ENCODE measurements at places on chromosomes 4 and X. TPM values are rescaled to one million over a fixed set of nuclear protein-coding genes. Genes with fewer than 3 reads are reported as not detected.

- no peaks in the 10 kb centered on the region for H3K36me3 ChIP-seq
- H3K4me3 ChIP-seq: no peak overlapping the region
- no peaks in the 10 kb centered on the region for H3K27me3 ChIP-seq
- no peaks in the 10 kb centered on the region for H3K4me1 ChIP-seq
Measured at GRCh38 chrX:154123241-154124219, 20.5 kb upstream of the OPN1LW start.

- H3K4me1 ChIP-seq: no peaks in the 10 kb centered on the region
- H3K27me3 ChIP-seq: no peaks in the 10 kb centered on the region
- DNase-seq: no peak
- H3K4me3 ChIP-seq: no peak overlapping the region
Measured at GRCh38 chr4:108081256-108081655, 87.5 kb downstream of the LEF1 start.

GRCh38 chrX:41116948-41117347 lies 31.7 kb downstream of the USP9X start:
- H3K36me3 ChIP-seq: no peaks in the 10 kb centered on the region
- no peak for DNase-seq
- no peak overlapping the region for H3K4me3 ChIP-seq

GRCh38 chr4:182017038-182017437 lies 226.2 kb upstream of the TENM3 start:
- no peaks in the 10 kb centered on the region for H3K4me1 ChIP-seq
- no peaks in the 10 kb centered on the region for H3K27me3 ChIP-seq
- no peak overlapping the region for H3K27ac ChIP-seq
- no peak for DNase-seq

- H3K4me3 ChIP-seq: no peak overlapping the region
- H3K36me3 ChIP-seq: no peaks in the 10 kb centered on the region
- no peaks in the 10 kb centered on the region for H3K4me1 ChIP-seq
- no peak overlapping the region for H3K27ac ChIP-seq
- no peaks in the 10 kb centered on the region for H3K27me3 ChIP-seq
Measured at GRCh38 chr4:107978716-107979451, 10.8 kb upstream of the HADH start.

DNA sequence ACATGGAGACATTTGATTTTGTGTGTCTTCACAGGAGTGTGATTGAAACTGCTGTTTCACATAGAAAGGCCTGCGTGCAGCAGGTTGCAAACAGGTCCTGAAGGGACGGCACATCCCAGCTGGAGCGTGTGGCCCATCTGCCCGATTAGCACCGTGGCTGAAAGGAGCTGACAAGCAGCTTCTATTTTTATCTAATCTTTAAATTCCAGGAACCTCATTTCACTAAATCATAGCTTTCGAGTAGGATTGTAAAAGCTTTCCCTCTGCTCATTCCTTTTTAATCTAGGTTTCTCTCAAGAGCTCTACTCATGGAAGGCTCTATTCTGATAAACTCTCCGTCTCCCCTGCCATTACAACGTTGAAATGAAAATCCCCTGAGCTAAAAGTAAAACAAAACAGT lies 106.8 kb downstream of the FSTL5 start:
- H3K36me3 ChIP-seq: no peaks in the 10 kb centered on the region
- DNase-seq: no peak
- H3K4me1 ChIP-seq: no peaks in the 10 kb centered on the region
- H3K4me3 ChIP-seq: no peak overlapping the region

- no peak overlapping the region for H3K4me3 ChIP-seq
- H3K36me3 ChIP-seq: no peaks in the 10 kb centered on the region
- H3K4me1 ChIP-seq: no peaks in the 10 kb centered on the region
- no peak overlapping the region for H3K27ac ChIP-seq
Measured at GRCh38 chr4:174696657-174697056, 132.4 kb downstream of the GLRA3 start.

- no peaks in the 10 kb centered on the region for H3K36me3 ChIP-seq
- DNase-seq: no peak
- no peak overlapping the region for H3K4me3 ChIP-seq
- no peaks in the 10 kb centered on the region for H3K4me1 ChIP-seq
Measured at GRCh38 chr4:112589206-112589605, 47.5 kb downstream of the ZGRF1 start.

DNA sequence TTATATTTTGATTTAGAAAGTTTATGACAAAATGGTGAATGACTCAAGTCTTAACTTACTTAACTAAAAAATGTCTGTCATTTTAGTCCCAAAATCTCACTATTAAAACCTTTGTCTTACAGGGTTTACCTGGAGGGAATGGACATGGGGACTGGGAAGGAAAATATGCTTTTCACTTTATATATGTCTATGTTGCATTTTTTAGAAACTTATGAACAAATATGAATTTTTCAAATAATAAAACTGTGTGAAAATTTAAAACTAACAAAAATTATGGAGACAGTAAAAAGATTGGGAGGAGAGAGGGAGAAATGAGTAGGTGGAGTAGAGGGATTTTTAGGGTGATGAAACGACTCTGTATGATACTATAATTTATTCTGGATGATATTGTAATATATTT lies 6.2 kb downstream of the MGARP start:
- H3K27me3 ChIP-seq: peaks cover 1% of the 10 kb centered on the region
- H3K4me1 ChIP-seq: no peaks in the 10 kb centered on the region
- DNase-seq: no peak
- no peaks in the 10 kb centered on the region for H3K36me3 ChIP-seq
- H3K4me3 ChIP-seq: no peak overlapping the region

- no peak for DNase-seq
- H3K27me3 ChIP-seq: peaks cover 2% of the 10 kb centered on the region
- no peak overlapping the region for H3K27ac ChIP-seq
- no peak overlapping the region for H3K4me3 ChIP-seq
Measured at GRCh38 chrX:137432609-137433008, 133.3 kb upstream of the ZIC3 start.

GRCh38 chrX:15737190-15737958 lies 696 bp upstream of the CA5B start:
- H3K36me3 ChIP-seq: no peaks in the 10 kb centered on the region
- no peaks in the 10 kb centered on the region for H3K4me1 ChIP-seq
- peak overlapping the region; percentile 57 for H3K27ac ChIP-seq
- no peak overlapping the region for H3K4me3 ChIP-seq

- DNase-seq: no peak
- no peaks in the 10 kb centered on the region for H3K4me1 ChIP-seq
- H3K27me3 ChIP-seq: no peaks in the 10 kb centered on the region
- H3K4me3 ChIP-seq: no peak overlapping the region
- no peak overlapping the region for H3K27ac ChIP-seq
- H3K36me3 ChIP-seq: no peaks in the 10 kb centered on the region
Measured at GRCh38 chrX:123481913-123482851, 250.7 kb downstream of the THOC2 start.

GRCh38 chr4:85777908-85778631 lies 303.1 kb downstream of the ARHGAP24 start:
- peak overlapping the region; percentile 35 for H3K27ac ChIP-seq
- no peak for DNase-seq
- H3K4me3 ChIP-seq: no peak overlapping the region

GRCh38 chrX:72100824-72101351 lies 30.8 kb downstream of the RTL5 start:
- H3K27me3 ChIP-seq: no peaks in the 10 kb centered on the region
- H3K27ac ChIP-seq: no peak overlapping the region
- no peak for DNase-seq
- no peak overlapping the region for H3K4me3 ChIP-seq
- H3K4me1 ChIP-seq: no peaks in the 10 kb centered on the region

DNA sequence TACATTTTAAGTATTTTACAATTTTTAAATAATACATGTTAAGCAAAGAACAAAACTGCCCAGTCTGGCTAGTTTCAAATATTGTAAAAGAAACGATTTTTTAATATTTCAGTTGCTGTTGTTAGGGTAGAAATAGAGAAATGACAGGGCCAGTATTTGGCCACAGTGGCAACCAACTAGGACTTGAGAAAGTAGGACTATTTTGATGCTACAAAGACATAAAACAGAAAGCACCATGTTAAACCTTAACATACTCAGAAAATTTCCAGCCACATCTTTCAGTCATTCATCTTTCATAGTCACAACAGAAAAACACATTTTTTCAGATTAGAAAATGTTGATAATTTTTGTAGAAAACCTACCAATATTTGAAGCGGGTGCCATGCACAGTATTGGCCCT lies 104.5 kb downstream of the MBNL3 start:
- no peaks in the 10 kb centered on the region for H3K27me3 ChIP-seq
- H3K27ac ChIP-seq: no peak overlapping the region
- no peak overlapping the region for H3K4me3 ChIP-seq
- H3K4me1 ChIP-seq: no peaks in the 10 kb centered on the region
- no peaks in the 10 kb centered on the region for H3K36me3 ChIP-seq
- no peak for DNase-seq

DNA sequence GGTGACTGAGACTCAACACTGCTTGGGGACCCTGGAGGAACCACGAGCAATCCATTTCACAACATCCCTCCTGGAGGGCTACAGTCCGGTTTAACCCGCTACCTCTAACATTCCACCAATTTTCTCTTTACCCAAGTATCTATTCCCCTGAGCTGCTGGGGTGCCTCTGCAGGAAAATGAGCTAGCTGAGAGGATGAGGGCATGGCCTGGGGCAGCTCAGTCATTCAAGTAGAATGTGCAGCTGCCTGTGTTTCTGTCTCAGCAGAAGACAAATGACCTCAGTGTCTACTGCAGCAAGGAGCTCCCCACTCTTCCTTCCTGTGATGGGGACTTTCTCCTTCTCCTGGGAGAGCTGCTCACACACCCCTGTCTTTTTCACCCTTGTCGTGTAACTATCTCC lies 120.8 kb downstream of the ZNF518B start:
- DNase-seq: no peak
- no peak overlapping the region for H3K27ac ChIP-seq
- no peaks in the 10 kb centered on the region for H3K27me3 ChIP-seq
- no peak overlapping the region for H3K4me3 ChIP-seq
- H3K36me3 ChIP-seq: no peaks in the 10 kb centered on the region

- H3K4me3 ChIP-seq: no peak overlapping the region
- no peak overlapping the region for H3K27ac ChIP-seq
- no peaks in the 10 kb centered on the region for H3K27me3 ChIP-seq
Measured at GRCh38 chrX:131264053-131264452, 25.1 kb downstream of the IGSF1 start.

GRCh38 chr4:150821641-150822040 lies 193.4 kb downstream of the LRBA start:
- no peak overlapping the region for H3K27ac ChIP-seq
- H3K4me3 ChIP-seq: no peak overlapping the region
- no peaks in the 10 kb centered on the region for H3K27me3 ChIP-seq
- DNase-seq: no peak

DNA sequence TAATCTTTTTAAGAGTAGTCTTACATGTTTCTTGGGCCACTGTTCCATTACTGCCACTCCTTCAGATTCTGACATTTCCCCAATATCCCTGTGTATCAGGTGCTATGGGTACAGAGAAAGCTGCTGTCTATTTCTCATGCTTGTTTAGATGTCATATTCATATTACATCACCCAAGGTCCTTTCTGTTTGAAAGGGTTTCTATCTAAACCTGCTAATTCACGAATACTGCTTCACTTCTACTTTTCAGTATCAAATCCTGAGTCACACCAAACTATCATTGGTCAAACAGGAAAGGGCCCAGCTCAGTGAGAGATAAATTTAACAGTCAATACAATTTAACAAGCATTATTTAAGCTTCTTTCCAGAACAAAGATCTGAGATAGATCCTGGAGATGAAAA lies 241.4 kb downstream of the UGT8 start:
- H3K4me3 ChIP-seq: no peak overlapping the region
- no peaks in the 10 kb centered on the region for H3K27me3 ChIP-seq
- DNase-seq: no peak
- no peaks in the 10 kb centered on the region for H3K4me1 ChIP-seq
- H3K36me3 ChIP-seq: no peaks in the 10 kb centered on the region
- no peak overlapping the region for H3K27ac ChIP-seq

DNA sequence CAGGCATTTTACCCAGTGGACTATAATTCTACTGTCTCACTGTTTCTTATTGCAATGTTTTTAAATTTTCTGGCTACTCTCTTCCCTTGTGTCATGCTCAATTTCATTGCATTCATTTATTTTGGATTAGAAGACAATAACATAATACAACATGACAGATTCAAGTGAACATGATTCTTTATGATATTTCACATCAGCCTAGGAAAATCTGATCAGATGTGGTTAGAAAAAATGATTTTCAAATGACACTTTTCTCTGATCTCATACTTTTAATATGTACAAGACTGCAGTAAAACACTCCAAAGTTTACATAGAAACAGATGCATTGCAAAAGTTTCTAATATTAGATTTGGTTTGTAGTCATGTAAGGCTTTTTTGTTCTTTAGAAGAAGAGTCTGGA lies 586.0 kb downstream of the ACTRT1 start:
- H3K4me1 ChIP-seq: no peaks in the 10 kb centered on the region
- H3K27me3 ChIP-seq: no peaks in the 10 kb centered on the region
- H3K4me3 ChIP-seq: no peak overlapping the region
- no peak overlapping the region for H3K27ac ChIP-seq

DNA sequence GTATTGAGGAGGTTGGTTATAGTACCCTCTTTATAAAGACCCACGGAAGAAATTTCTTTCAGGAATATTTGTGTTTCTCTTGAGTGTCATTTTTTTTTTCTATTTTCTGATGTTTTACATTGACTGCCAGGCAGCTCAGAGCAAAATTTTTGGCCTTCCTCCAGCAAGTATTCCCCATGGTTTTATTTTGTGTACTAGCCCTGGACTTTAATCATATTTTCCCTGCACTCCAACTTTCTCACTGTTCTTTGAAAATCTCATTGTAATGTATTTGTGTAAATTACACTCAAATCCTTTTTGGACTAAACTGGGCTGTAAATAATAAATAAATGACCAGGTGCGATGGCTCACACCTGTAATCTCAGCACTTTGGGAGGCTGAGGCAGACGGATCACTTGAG lies 45.6 kb upstream of the USP46 start:
- H3K4me1 ChIP-seq: no peaks in the 10 kb centered on the region
- no peak overlapping the region for H3K4me3 ChIP-seq
- H3K36me3 ChIP-seq: no peaks in the 10 kb centered on the region
- H3K27ac ChIP-seq: no peak overlapping the region

DNA sequence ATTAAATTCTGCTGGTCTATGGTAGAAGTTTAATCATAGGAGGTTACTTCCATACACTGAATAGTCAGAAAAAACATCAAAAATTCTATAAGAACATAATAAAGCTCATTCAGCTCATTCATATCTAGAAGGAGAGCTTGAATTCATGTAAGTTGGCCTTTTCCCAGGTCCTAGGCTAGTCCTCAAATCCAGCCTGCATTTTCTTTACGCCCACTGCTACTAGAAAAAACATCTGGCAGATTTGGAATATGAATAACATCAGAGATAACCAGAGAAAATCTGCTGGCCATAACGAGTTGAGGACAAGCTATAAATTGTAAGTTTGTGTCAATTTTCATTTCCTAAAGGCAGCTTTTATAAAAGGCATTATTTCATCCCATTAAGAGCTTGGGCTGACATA lies 95.5 kb downstream of the MXRA5 start:
- no peak overlapping the region for H3K27ac ChIP-seq
- DNase-seq: no peak
- H3K4me3 ChIP-seq: no peak overlapping the region
- no peaks in the 10 kb centered on the region for H3K36me3 ChIP-seq
- no peaks in the 10 kb centered on the region for H3K4me1 ChIP-seq

CHRNA9 gene
- not detected for total RNA-seq

GLRA2 gene
- total RNA-seq: not detected

NRK gene
- total RNA-seq: 4.9 TPM

TRIM75 gene
- not detected for total RNA-seq

AVPR2 gene
- total RNA-seq: 0.41 TPM

INPP4B gene
- 22.3 TPM for total RNA-seq

HERC5 gene
- 59.4 TPM for total RNA-seq

GRIA2 gene
- 0.91 TPM for total RNA-seq

CT47B1 gene
- 2.7 TPM for total RNA-seq

FAM149A gene
- 27.0 TPM for total RNA-seq

GAB3 gene
- total RNA-seq: 1.5 TPM

GC gene
- total RNA-seq: 0.45 TPM

SOX3 gene
- total RNA-seq: not detected

PDGFRA gene
- total RNA-seq: 5.8 TPM

MAGEA2B gene
- total RNA-seq: not detected

CENPVL1 gene
- total RNA-seq: 3.0 TPM

APEX2 gene
- 18.3 TPM for total RNA-seq
